ENCODE measurements at places on chromosomes 7 and 10.
A peak's percentile ranks its signal among the peaks of the same experiment; 100 is the strongest.

DNA sequence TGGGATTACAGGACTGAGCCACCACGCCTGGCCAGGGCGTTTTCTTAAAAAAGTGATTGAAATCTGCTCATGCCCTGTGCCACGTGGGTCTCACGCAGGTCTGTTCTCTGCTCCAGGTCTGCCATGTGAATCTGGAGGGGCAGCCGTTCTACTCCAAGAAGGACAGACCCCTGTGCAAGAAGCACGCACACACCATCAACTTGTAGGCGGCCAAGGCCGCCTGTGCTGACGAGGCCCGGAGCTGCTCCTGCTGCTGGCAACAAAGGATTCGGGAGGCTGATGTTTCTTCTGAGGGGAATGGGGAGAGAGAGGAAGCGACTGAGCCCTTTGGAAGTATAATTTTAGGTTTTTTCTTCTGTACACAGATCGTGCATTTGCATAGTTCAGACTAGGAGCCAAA lies 23.6 kb upstream of the BMPR1A start:
- DNase-seq: no peak

DNA sequence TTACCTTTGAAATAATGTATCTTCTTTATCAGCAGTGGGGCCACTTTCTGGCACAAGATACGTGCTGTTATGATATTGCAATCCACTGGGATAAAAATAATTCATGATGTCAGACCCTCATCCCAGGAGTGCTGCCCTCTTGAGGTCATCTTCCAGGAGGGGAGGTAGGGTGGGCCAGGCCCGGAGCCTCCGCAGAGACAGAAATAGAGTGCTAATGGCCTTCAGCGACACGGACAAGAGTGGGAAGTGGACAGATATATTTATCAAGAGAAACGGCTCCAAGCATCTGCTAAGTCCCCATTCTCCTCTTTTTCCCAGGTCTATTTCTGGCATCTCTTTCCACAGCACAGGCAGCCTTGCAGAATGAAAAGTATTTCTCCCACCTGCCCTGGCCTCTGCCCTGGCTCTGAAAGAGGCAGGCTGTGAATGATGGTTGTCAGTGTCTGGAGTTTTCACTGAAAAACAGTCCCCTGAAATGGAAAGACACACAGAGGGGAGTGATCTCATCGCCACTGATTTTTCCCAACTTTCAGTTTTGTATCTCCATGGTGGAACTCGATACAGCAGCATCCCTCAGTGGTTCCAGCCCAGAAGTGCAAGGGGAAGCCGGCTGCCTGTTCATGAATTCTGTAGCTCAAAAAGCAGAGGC lies 251.7 kb upstream of the MYO3A start:
- DNase-seq: peak; percentile 41

DNA sequence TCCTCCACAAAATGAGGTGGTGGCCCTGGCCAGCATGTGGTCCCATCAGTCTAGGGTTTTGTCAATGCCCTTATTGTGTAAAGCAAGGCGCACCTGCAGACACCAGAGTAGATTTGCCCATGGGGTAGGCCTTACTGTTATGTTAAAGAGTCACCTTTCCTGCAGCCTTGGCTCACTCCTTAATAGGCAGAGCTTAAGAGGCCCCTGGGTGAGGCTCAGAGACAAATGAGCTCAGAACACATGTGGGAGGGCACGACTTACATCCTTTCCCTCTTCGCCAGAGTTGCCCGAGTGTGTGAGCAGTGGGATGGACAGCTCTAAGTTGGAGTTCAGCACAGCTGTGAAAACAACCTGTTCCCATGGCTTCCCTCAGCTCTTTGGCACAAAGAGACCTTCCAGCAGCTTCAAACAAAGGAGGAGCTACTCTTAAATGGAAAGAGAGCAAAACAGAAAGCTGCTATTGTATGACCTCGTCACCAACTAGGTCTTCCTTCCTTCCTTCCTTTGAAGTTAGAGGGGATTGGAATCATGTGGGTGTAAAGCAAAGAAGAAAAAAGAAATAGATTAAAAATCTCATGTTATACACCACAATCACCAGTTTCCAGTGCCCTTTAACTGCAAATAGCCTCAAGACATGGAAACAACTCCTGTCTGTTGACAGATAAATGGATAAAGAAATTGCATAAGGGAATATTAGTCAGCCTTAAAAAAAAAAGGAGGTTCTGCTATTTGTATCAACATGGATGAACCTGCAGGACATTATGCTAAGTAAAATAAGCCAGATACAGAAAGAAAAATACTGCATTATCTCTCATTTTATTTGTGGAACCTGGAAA lies 11.9 kb upstream of the XPNPEP1 start:
- peak; percentile 95 for DNase-seq

DNA sequence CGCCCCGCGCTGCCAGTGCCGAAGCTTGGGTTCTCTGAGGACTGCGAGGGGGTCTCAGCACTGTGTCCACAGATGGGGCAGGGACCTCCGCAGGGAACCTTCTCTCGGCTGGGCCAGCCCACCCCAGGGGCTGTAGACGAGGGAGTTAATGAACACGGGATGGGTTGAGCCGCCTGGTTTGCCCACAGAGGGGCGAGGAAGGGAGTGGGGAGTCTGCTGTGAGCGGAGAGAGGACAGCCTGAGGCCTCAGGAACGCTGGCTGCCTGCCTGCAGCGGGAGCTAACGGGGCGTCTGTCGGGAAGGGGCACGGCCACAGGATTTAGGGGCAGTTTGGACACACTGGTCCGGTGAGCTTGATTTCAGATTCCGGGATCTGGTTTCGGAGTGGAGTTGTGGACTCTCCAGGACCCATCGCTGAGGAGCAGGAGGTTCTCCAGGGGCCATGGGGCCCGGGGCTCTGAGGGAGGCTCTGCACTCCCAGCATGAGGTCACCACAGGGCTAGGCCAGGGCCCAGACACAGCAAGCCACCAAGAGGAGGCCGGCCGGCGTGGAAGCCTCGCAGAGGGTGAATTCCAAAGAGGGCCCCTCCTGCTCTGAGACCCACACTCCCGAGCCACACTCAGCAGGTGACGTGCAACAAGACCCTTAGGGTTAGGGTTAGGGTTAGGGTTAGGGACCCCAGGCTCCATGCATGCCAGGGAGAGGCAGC lies 19.0 kb upstream of the FAM20C start:
- DNase-seq: no peak

DNA sequence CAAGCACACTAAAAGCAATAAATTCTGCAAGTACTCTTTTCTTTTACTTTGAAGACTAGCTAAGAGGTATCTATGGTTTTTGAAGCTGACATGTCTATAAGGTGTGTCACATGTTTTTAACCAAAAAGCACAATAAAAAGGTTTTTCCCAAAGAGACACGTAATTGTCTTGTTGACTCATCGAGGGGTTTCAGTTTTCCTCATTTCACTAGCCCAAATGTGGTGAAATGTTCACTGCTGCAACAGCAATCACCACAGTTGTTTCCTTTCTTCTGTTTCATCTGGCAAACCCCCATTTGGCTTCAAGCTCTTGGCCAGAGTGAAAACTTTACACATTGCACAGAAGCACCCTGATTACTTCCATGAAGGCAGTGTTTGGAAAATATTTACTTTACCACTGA lies 3.8 kb upstream of the HOXA4 start:
- peak; percentile 97 for DNase-seq

Data from astrocyte of the spinal cord (primary cell).